NCI-H446 (cell line): ENCODE measurements at places on chromosomes 5 and 9.

- DNase-seq = no peak
Measured at GRCh38 chr5:173355561-173355960, 27.3 kb upstream of the STC2 start.

DNA sequence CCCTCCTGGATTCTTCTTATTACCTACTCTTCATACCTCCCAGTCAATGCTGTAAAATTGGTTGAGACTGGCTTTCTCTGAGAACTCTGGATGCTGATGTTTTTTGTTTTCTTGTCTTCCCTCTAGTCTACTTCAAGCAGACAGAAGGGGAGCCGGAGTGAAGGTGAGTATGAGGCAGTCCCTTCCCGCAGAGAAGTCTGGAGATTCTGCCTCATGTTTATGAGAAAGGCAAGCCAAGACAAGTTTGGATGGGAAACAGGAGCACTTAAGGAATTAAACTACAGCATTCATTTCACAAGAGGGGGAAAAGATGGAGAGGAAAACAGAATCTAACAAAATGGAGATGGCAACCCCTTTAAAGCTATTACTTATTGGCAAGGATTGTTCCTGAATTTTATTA is 246.1 kb downstream of the TRIM32 start:
- DNase-seq = no peak

DNA sequence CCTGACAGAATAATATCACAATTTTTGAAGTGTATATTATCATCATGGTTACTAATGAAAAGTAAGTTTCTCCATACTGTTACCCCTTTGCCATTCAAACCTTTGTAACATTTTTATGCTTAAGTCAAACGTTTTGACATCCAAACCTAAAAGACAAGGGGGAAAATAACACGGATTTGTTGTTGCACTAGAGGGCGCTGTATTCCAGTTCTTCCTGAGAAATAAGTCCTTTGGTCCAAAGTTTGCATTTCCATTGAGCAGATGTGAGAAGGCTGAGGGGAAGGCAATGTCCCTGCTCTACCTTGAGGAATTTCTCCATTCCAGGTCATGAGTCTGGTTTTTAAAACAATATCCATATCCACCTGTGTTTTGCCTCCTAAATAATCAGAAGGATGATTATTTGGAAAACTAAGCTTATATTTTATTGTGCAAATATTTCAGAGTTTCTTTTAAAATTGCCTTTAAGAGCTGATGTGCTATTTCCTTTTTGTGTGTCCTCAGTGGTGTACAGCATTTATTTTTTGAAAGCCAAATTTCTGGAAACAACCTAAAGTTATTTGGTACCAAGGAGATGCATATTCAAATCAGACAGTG is 9.7 kb downstream of the LECT2 start:
- peak; percentile 56 for DNase-seq

DNA sequence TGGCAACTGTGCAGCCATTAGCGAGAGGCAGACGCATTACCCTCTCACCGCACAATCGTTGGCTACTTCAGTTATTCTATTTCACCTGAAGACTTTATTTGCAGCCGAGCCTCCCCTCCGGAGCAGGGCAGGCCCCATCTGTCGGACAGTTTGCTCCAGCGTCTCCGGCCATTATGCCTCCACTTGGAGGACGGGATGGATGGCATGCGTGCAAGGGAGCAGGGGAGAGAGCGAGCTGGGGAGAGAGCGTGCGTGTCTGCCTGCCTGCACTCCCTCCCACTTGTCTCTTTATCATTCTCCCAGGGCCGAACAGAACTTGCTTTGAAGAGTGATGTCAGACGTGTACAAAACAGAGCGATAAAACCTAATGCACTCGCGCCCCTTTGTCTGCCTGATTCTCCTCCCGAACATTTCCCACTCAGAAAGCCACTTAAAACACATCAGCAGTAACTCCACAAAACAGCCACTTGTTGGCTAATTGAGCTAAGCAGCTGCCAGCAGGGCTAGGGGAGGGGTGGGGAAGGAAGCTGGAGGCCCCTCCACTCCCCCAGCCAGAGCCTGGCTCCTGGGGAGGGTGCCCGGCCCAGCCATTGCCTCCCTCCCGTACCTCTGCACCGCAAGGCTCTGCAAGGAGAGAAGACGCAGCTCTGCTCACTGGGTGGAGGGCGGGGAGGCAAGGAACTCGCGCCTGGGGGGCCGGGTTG is 43.4 kb upstream of the FUBP3 start:
- DNase-seq = no peak

DNA sequence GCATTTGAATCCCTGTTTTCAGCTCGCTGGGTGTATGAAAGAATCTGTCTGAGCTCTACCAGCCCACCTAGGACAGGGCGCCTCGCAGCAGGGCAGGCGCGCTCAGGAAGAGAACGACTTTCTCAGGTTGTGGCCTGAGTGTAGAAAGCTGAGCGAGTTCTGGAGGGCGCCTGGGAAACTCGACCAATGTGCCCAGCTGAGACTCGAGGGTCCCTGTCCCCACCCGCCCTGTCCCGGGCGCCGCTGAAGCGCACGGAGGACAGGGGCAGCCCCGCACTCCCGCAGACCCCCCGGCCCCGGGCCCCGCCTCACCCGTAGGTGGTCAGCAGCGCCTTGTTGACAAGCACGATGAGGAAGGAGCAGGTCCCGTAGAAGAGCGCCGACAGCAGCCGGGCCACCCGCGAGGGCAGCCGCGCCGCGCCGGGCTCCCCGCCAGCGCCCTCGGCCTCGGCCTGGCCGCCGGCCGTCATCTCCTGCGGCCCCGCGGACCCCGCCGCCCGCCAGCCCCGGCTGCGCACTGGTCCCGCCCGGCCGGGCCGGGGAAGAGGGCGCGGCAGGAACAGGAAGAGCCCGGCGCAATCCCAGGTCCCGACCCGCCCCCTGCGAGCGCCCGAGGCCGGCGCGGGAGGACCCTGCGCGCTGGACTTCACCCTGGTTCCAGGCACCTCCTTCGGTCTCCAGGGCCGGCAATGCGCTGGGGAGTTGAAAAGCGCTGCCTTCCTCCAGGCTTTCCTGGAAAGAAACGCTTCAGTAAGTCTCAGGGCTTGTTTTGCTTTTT is at the start of gene SLC35D2:
SLC35D2 (minus strand) TSS at position 547 of the 778 bp plus-strand sequence; CDS start at position 470, 77 bp downstream.
- no peak for DNase-seq

GRCh38 chr9:98522487-98522886 is 186.2 kb downstream of the GABBR2 start:
- no peak for DNase-seq

DNA sequence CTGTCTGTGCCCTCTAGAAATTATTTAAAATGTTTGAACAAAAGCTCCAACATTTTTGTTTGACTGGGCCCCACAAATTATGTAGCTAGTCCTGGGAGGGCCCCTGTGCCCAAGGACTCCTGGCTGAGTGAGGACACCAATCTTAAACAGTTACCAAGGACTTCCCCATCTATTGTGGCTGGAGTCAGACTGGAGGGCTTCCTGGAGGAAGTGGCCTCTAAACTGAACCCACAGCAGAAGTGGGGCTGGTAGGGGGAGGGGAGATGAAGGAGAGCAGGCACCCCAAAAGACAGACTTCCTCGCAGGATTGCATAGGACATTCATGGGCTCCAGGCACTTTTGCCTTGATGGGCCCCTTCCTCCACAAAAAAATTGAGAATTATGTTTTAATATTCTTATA is 8.1 kb downstream of the ADAMTS13 start:
- DNase-seq = no peak

DNA sequence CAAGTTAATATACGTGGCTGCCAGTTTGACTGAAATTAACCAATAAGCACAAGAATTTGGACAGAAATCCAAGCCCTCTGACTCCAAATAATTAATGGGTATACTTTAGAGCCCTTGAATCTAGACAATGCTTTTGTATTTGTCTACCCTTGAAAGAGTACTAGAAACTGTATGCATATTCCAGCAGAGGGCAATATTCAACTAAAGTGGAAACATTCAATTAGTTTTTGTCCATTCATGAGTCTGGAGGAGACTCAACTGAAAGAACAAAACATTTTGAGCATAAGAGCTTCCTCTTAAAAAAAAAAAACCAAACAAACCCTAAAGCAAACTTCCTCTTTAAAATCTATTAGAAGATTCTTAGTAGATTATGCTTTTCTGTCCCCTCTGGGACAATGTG is 157.8 kb downstream of the ARHGEF28 start:
- no peak for DNase-seq

- DNase-seq = no peak
Measured at GRCh38 chr5:125203912-125204311, 457.5 kb upstream of the ZNF608 start.

GRCh38 chr5:135040333-135041144 is 6.5 kb upstream of the PITX1 start:
- no peak for DNase-seq

DNA sequence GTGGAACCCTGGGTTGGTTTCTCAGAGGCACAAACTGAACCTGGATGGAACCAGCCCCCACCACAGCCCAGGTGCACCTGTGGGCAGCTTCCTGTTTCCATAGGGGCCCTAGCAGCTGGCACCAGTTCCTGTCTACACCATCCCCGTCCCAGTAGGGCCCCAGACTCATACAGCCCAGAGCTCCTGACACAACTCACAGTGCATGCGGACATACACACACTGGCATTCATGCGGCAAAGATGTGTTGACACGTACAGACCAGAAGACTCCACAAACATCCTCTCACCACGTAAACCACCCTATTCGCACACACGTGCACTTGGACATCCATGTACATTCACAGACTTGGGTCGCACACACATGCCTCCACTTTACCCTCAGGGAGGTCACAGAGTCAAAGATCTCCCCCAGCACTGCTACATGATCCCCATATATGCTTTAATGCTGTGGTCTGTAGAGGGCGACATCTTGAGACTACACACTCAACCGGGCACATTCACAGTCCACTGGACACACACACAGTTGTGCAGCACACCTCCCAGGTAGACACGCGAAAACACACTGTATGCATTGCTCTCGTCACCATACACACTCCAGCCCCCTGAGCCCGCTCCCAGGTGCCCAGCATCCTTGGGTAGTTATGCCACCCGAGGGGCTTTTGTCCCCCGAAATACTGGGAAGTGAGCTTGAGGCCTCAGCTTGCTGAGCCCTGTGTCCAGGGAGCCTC is 22.4 kb downstream of the CXXC5 start:
- DNase-seq = no peak

- no peak for DNase-seq
Measured at GRCh38 chr5:143241892-143242291, 161.6 kb downstream of the NR3C1 start.

DNA sequence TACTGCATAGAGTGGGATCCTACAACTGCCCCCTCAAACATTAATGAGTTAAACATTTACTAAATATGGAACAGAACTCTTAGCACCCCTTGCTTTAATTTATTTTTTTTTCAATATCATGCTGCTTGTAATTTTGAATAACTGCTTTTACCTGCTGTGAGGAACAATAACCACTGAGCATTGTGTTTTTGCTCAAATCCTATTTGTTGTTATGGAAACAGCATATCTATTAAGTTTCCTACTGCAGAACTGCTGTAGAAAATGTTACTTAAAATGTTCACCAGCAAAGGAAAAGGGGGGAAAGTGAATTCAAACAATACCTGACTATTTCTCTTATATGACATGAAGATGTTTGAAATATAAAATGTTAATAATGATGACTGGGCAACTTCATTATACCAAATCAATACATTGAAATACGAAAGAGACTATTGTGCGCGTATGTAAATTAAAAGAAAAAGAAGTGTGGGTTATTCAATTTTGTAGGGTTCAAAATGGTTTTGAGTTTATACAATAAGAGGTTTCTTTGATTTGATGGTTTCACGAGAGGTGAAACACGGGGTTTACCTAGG is 1043.8 kb upstream of the NUDT12 start:
- DNase-seq = no peak

DNA sequence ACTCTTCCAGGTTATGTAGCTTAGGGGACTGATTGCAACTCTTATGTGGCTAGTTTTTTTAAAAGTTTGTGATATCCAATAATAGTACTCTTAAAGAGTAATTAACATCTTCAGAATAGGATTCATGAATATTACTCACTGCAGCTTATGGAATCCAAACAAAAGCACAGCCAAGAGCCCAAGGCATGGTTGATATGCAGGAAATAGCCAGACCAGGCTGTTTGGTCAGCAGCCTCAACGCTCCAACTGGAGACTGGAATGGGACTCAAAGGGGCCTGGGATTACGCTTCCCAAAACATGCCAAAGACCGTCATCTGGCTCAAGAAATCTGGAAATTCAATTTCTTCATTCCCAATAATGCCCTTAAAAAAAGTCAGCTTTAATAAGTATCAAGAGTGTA is 268.6 kb downstream of the SEC61B start:
- no peak for DNase-seq

DNA sequence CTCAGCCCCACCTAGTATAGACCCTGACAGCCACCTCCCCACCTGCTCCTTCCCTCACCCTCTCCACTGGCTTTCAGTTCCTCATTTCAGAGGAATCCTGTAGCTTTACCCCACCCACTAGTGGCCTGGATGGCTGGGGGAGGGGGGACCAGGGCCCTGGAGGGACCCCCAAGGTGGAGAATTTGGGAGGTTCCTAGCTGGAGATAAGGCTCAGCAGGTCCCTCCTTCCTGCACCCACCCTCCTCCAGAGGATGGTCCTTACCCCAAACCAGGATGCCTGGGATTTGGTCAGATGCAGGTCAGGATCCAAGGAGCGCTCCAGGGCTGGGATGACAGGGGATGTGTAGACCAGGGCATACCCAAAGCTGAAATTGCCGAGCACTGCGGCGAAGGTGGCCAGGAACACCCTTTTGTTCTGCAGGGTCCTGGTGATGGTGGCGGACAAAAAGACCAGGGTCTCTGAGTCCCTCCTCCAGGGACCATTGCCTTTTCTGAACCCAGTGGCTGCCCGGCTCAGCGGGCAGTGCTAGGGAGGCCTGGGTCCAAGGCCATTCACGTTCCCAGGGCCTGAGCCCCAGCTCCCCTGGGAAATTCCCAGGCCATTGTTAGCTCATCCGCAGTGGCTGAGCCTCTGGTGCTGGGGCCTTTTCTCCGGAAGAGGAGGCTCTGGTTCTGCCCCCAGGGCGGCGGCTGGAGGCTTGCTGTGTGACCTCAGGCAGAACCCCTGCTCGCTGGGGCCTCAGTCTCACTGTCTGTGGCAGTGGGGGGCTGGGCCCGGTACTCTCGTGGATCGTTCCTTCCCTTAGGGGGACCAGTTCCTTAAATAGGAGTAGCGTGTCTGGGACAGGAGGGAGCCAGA is 678 bp downstream of the SLC2A6 start:
- DNase-seq = no peak

- DNase-seq = no peak
Measured at GRCh38 chr5:155250596-155250995, 237.0 kb downstream of the KIF4B start.

DNA sequence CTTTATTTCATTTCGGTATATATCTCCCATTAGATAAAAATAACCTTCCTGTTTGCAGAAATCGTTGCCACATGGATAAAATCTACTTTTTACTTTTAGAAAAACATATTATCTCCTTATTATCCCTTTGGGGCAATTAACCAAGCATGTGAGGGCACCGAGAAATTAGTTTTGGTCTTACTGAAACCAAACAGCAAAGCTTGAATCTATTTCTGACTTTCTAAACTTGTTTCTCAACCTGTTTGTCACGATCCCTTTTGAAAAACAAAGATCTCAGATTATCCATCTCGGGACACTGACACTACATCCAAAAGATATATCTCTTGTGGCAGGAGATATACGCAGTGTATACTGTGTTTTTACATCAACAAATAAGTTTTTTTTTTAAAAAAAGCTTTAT is 2.3 kb downstream of the TUT7 start:
- no peak for DNase-seq

GRCh38 chr5:154858972-154859871 is 795 bp downstream of the CNOT8 start:
- no peak for DNase-seq

GRCh38 chr9:88786291-88787079 is 204.8 kb upstream of the S1PR3 start:
- no peak for DNase-seq
